ENCODE measurements at places on chromosomes 7 and 10.

- DNase-seq, result no peak
Observed at GRCh38 chr7:70094831-70095230, 496.6 kb downstream of the AUTS2 start.

GRCh38 chr7:113828581-113828980, 90.2 kb downstream of the PPP1R3A start:
- DNase-seq, result no peak

GRCh38 chr10:14439451-14440259, 108.9 kb upstream of the FRMD4A start:
- no peak for DNase-seq

GRCh38 chr7:132368246-132368900, 207.9 kb downstream of the PLXNA4 start:
- DNase-seq, result no peak

DNA sequence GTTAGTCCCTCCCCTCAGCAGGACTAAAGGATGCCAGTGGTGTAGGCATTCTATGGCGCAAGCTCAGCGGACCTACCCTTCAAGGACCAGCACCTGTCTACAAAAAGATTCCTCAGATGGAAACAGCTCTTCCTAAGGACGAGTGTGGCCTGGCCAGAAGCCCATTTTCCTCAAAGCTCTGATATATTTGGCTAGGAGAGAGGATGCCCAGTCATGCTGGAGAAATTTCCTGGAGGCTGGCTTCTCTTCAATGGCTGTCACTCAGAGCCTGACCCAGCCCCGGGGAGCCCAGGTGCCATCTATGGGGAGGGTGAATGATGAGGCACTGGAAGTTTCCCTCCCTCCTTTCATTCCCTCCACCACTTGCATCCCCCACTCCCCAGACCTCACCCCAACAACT, 111.5 kb downstream of the PLXNA4 start:
- DNase-seq, result no peak

DNA sequence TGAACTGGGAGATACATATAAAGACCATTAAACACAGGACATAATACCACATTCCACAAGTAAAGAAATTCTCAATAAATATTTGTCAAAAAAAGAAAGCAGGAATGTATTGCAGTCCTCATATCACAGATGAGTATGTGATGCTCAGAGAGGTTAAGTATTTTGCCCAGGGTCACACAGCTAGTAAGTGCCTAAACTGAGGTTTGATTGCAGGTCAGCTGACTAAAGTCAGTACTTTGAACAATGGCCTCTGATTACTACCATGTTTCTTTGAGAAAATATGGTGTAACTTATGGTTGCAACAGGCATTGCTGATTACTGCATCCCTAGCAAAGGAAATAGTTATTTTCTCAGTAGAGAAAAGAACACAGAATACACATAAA, 267.1 kb downstream of the ELMO1 start:
- no peak for DNase-seq

DNA sequence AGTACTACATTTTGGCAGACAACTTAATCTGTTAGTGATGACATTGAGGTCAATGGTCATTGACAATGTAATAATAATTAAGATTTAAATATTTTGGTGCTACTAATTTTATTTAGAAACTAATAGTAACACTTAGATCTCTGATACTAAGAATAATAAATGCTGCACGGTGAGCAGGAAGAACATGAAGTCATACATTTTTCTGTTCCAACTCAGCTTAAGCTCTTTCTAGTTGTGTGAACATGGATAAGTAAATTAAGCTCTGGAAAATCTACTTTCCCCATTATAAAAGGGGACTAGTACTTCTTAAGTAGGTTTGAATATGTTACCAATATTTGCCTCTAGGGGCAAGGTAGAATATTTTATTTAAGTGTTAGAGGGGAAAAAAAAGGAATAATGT, 65.9 kb upstream of the MEOX2 start:
- no peak for DNase-seq

Data from omental fat pad (tissue), 4 donors.